CD4-positive, alpha-beta T cell treated with Interleukin-12 subunit alpha and Interleukin-12 subunit beta, for 1 hour (primary cell): ENCODE measurements at places on chromosomes 16 and 17.

DNA sequence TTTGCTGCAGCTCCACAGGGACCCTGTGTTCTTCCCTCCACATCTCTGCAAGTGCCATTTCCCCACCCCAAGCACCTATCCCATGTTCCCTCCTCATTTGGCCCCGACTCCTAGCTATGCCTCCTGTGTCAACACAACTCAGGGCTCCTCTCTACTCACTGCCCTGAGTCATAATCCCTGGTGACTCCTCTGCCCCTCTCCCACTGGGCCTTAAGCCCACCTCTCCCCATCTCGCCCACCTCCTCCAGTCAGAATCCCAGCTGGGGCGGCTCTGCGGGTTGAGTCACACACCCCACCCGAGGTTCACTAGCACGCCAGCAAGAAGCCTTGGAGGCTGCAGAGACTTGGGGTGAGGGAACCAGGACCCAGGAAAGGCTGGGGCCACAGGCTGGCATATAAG lies 346.2 kb downstream of the FOXL1 start:
- no peak for DNase-seq

DNA sequence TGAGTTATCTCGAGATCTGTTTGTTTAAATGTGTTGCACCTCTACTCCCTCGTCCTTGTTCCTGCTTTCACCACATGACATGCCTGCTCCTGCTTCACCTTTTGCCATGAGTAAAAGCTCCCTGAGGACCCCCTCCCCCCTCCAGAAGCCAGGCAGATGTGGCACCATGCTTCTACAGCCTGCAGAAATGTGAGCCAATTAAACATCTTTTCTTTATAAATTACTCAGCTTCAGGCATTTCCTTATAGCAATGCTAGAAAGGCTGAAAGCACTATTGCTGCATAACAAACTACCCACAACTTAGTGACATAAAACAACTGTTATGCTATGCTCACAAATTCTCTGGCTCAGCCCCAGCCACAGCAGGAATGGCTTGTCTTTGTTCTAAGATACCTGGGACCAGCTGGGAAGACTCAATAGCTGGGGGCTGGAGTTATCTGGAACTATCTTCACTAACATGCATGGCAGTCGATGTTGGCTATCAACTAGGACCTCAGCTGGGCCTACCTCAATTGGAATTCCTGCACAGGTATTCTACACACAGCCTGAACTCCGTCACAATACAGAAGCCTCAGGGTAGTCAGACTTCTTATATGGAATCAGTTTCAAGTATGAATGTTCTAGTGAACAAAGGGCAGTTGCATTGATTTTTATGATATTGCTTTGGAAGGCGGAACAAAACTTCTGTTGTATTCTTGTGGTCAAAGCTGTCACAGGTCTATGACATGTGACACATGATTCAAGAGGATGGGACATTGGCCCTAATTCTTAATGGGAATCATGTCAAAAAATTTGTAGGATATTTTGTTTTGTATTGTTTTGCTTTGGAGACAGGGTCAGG lies 186.0 kb upstream of the PIRT start:
- DNase-seq, result no peak

- DNase-seq, result no peak
Measured at GRCh38 chr16:8851761-8852403, 16.9 kb downstream of the CARHSP1 start.

- DNase-seq, result peak; percentile 83
Measured at GRCh38 chr17:1365445-1366039, 34.5 kb downstream of the YWHAE start.

DNA sequence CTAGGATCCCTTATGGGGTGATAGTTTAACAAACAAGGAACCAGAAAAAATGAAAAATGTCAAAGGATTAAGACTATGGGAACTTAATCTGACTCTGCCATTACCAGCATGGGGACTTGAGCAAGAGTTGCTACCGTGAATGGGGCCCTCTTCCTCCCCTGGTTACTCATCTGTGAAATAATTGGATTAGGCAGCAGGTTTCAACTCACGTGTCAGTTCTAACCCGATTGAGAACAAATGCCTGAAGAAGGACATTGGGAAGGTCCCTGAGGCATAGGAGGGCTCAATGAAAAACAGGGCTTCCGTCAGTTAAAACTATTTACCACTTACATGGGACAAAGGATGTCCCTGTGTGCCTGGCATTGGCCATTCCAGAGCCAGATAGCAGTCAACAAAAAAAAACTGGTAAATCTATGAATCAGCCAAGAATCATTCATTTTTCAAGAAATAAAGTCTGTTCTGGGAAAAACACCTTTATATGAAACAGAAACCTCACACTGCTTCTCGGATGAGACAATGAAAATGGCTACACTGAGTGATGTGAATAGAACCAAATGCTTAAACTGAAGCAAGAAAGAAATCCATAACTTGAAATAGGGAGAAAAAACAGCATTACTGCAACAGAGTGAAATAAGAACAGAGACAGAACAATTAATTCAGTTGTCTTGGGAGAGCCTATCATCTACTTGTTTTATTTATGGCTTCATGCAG lies 104.3 kb downstream of the ADAMTS18 start:
- DNase-seq, result no peak

DNA sequence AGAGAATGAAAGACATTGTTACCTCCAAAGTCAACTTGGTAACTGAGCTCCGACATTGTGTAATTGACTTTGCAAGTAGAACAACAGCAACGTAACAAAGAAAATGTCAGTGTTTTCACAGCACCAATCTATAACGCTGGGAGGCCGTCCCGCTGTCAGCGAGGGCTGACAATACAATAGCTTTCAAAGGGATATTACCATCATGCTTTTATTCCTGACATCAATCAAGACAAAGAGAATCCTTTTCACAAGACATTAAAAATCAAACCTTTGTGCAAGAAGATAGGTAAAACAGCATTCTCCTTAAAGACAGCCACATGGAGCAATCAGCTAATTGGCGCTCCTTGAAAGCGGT lies 6.2 kb downstream of the ZNF423 start:
- DNase-seq, result no peak

- DNase-seq, result no peak
Measured at GRCh38 chr16:57562066-57562465, 19.6 kb downstream of the ADGRG5 start.

GRCh38 chr16:78257376-78257728 lies 157.9 kb downstream of the WWOX start:
- no peak for DNase-seq

DNA sequence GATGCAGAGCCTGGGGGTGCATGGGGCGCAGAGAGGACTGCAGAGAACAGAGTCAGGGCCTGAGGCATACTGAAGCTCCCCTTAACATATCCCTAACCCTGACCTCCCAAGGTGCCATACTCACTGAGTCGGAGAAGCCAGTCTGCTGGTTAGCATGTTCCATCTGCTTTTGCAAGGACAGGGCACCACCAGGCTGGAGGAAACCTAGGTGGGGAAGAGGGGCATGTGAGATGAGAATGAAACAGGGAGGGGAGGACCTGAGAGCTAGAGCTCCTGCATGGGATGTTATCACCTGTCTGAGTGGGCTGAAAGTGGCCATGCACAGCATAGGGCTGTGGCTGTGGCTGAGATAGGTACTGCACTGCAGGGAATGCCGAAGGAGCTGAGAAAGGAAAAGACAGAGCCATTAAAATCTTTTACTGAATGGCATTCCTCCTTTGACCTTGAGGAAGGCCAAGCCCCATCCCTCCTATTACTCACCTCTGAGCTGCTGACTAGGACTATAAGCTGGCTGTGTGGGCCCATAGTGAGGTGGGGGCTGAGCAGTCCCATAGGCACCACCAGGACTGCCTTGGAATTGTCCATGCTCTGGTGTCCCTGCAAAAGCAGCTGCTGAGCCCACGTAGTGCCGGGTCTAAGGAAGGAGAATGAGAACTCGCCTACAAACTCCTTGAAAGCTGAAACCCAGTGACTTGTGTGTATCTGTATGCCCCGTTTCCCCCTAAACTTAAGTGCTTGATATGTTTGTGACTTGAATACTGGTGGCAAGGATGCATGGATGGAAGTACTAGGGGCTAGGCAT lies 1.9 kb downstream of the GPS2 start:
- no peak for DNase-seq

DNA sequence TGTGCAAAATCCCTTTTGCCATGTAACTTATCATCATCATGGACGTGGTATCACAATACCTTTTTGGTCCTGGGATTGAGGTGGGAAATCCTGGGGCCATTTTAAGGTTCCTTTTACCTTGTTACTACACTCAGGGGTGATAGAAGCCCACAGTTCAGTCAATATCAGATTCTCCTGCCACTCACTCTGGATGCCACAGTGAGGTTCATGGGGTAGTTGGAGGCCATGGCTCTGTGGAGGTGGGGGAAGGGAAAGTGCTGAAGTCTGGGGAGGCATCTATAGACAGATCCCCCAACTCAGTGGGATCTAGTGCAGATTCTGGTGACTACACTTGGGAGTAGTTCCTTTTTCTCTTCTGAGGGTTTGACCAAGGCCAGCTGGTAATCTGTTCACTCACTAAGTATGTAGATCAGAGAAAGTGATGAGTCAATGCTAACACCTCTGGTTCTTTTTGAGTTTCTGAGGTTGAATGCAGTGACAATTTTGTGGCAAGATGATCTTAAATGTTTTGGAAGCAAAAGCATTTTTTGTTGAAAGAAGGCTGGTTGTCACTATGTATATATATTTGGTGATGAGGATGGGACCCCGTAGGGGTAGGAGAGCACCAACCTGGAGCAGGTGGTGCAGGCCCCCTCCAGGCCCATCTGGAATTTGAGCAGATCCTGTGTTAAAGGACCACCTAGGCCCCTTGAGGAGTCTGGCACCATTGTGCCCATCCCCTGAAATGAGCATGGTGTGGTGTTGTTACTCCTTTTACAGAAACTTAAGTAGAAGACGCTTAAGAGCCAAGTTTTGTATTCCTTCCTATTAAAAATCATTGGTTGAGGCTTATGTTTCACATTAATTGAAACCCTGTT lies 18.8 kb upstream of the IRF8 start:
- DNase-seq, result no peak

GRCh38 chr16:23826528-23827045 lies 9.2 kb upstream of the PRKCB start:
- DNase-seq, result peak; percentile 76

- DNase-seq, result no peak
Measured at GRCh38 chr17:77535892-77536291, 395.1 kb downstream of the SEC14L1 start.

DNA sequence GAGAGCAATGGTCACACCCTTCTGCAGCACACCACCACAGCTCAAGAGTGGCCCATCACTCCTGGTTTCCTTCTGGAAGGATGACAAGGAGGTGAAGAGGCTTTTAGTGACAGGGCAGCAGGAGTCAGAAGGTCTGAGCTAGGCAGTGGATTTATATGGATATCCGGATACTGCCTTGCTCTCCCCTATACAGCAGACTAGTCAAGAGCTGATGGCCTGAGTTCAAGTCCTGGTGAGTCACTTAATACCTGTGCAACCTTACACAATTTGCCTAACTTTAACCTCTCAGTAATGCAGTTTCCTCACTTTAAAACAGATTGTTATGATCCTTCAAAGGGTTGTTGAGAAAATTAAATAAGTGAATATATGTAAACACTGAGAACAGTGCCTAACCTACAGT lies 22.9 kb downstream of the MYO18A start:
- DNase-seq, result no peak

DNA sequence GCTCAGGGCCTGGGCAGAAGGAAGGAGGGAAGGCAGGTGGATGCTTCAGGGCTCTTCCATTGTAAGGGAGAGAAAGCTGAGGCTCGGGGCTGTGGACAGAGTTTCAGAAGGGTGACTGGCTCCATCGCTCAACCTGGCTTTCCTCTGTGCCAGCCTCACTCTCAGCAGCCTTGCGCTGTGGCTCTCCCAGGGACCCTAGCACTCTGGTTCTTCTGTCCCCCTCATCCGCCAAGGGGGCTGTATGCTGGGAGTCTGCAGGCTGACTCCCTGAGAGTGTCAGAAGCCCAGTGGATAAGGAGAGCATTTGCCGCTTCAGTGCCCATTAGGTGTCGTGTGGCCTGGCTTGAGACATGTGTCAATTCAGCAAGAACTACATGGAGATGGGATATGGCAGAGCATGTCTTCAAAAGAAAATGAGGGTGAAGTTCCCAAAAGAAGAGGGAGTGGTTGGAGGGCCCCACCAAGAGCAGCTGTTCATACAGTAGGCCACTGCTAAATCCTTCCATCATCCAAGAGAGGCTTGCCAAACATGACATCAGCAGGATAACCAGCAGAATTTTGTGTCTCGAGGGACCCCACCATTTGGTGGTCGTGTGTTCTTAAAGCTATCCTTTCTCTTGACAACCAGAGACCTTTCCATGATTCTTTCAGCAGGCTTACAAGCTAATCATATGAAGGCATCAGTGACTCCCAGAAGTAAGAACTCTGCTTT lies 148.2 kb downstream of the IRX5 start:
- DNase-seq, result no peak

DNA sequence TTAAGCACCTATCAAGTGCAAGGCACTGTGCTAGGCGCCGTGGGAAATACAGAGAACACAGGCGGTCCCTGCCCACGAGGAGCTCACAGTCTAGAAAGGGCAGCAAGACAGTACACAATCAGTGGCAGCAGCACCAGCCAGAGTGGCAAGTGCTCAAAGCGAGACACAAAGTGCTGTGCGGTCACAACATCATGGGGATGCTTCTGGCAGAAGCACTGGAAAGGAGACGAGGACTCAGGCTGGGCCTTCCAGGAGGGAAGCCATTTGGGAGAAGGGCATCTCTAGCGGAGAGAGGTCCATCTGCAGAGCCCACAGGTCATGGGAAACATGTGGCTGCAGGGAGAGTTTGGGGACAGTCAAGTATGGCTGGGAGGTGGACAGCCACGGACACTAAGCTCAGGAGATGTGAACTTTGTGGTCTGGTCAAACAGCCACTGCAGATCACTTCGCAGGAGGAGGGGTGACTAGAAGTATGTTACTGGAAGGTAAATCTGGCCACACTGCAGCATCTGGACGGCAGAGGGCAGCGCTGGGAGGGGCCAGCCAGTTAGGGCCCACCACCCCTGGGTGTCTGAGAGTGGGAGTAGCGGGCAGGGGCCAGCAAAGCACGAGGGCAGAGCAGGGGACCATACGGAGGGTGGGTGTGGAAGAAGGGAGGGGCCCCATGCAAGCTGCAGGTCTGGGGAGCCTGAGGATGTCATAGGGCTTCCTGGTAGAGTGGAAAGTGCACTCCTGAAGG lies 71.1 kb downstream of the N4BP1 start:
- DNase-seq, result no peak

DNA sequence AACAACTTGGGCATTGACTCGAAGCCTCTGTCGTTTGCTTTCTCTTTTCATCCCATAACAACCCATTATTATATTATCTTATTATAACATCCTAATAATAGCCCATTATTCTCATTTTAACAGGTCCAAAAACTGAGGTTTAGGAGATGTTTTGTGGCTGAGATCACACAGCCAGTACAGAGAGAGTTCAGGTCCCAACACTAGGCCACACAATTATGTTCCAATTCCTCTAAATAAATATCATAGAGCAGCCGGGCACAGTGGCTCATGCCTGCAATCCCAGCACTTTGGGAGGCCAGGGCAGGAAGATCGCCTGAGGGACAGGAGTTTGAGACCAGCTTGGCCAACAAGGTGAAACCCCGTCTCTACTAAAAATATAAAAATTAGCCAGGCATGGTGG lies 40.3 kb upstream of the KIFC3 start:
- DNase-seq, result no peak

GRCh38 chr17:34242587-34243363 lies 12.3 kb upstream of the CCL2 start:
- no peak for DNase-seq

- no peak for DNase-seq
Measured at GRCh38 chr16:84563786-84564420, 54.0 kb downstream of the COTL1 start.

GRCh38 chr16:81189100-81189664 lies 49.3 kb upstream of the BCO1 start:
- DNase-seq, result no peak

GRCh38 chr17:17675925-17676534 lies 5.2 kb upstream of the RAI1 start:
- peak; percentile 53 for DNase-seq

- DNase-seq, result no peak
Measured at GRCh38 chr16:9072806-9073341, 18.6 kb upstream of the HAPSTR1 start.
